Activated T-cell treated with anti-CD3 and anti-CD28 coated beads, Interleukin-2, amount 50 U/mL, for 4 hours (primary cell): ENCODE measurements at places on chromosomes 7 and 10.

DNA sequence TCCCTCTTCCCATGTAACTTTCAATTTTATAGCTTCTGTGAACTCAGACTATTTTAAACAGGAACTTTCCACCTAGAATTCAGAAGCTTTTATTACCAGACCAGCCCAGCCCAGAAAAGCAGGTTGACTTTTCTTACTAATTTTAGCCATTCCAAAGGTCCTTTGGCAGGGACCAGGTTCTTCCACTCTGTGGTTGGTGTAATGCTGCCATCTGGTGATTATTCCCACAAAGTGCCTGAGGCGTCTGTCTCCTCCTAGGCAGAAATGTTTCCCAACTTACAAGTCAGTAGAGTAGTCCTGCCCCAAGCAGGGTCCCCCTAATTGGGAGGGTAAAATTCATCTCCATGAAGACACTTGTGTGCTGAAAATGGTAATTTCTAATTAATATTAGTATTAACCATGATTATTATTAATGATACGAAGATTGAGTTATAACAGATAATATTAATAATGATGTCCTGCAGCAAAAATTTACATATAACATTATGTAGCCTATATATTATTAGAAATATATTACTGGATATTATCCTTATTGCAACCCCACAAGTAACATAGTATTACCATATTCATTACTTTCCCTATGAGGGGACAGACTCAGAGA is 53.0 kb upstream of the PPP1R17 start:
- DNase-seq = no peak

DNA sequence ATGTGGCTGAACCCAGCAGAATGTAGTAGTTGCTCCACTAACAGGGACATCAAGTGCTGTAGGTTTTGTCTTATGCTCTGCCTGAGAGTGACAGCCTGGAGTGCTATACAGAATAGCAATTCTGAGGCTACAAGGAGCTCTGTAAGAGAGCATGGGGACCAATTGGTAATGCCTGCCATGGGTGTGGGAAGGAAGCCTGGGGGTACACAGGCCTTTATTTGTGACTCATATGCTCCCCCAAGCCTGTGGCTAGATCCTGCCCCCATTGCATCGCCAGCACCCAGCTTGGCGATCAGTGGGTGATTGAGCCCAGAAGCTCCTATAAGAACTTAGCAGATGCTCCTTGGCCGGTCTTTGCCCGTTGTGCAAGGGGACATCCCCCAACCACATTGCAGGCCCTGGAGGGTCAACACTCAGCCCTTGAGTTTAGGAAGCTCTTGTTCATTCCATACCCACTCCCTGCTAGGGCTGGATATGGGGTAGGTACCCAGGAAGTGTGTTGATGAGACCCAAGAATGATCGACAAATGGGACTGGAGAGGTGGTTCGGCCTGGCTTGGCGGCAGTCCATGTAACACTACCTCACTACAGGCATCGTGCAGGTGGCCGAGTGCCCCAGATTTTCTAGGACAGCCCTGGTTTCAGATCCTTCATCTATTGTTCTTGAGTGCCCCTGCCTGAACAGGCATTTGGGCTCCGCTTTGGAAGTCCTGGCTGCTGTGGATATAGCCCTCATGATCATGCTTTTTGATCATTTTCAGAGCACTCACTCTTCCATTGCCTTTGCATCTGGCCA is 37.7 kb downstream of the ZMIZ1 start:
- no peak for DNase-seq

DNA sequence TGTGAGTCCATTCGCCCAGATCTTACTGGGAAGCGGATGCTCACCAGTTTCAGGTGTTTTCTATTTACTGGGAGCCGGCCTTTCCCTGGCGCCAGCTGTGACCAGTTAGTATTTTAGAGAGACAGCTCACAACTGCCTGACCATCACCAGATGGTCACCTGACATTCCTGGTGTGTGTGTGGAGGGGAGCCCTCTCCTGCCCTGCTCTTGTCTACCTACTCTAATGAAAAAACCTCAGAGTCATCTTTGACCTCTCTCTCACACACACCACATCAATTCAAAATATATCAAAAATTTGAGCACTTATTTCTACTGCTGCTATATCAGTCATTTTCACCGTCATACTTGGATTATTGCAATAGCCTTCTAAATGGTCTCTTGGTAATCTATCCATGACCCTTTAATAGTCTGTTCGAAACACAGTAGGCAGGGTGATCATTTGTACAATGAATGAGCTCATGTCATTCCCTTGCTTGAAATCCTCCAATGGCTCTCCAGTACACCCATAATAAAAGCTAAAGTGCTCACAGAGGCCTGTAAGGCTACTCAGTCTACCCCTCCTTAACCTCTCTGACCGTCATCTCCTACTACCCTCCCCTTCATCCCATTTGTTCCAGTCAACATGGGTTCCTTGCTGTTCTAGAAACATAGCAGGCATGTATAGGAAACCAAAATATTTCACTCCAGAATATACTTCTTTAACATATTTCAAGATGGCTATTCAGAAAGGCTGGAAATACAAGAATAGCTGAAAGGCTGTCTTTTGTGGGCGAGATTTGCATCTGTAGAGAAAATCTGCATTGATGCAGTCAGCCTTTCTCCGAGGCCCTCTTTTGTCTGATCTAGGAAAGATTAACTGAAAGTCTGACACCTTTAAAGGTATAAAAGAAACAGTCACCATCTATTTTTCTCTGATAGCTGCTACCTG is 17.5 kb upstream of the NT5C3A start:
- DNase-seq = no peak

GRCh38 chr7:95558864-95559263 is 37.5 kb downstream of the PDK4 start:
- no peak for DNase-seq

GRCh38 chr10:4770801-4771553 is 55.0 kb upstream of the AKR1E2 start:
- DNase-seq = no peak

DNA sequence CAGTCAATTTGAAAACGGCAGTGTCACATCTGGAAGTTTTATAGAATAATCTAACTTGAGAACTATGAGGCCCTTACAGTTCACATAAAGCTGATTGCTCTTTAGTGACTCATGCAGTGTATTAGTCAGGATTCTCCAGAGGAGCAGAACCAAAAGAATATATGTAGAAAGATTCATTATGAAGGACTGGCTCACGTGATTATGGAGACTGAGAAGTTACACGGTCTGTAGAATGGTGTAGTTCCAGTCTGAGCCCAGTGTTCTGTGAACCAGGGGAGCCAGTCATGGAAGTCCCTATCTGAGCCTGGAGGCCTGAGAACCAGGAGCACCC is 21.5 kb downstream of the RBM33 start:
- DNase-seq = no peak

DNA sequence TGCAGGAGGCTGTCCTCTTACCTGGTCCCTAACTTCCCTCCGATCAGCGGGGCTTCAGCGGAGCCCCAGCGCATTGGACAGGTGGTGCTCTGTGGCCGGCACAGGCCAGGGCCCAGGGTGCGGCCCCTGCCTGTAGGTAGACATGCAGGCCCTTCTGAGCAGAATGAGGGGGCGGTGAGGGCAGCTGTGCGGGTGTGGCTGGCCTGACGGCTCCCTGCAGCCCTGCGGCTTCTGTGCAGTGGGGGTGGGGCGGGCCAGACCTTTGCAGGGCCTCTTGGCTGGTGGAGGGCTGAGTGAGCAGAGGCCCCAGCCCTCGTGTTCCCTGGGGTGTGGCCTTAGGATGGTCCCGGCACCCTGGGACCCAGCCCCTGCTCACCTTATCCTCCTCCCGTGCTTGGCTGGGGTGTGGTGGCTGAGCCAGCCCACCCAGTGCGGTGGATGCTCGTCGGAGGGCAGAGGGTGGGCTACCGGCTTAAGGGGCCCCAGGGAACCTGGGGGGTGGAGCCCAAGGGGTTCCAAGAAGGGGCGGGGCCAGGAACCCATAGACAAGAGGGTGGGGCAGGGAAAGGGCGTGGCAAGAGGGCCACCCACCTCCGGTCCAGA is 175.2 kb upstream of the TNRC18 start:
- no peak for DNase-seq

DNA sequence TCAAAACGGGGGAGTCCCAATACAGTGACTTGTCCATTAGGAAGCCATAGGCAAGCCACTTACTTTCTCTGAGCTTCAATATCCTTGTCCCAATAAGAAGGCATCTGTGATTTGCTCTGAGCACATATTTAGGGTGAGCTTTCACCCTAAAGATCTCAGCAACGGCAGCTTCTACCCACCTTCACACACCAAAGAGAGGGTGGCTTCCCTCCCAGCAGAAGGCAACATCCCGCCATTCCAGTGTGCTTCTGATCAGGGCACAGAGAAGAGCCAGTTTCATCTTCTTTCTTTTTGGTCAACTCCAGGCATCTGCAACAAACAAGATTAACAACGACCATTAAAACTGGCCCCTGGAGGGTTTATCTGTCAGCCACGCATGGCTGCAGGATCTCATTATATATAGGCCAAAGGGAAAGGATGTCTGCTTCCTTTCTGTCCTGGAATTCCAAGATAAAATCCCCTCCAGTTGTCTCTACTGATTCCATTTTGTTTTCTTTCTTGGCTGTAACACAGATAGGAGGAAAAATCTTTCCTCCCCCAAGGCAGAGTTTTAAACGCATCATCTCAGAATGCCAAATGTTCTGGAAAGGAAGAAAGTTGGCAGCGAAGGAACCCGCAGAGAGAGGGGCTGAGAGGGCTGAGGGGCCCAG is 491 bp upstream of the SH2D4B start:
- no peak for DNase-seq

GRCh38 chr7:6725003-6725402 is 18.3 kb upstream of the ZNF12 start:
- DNase-seq = no peak

DNA sequence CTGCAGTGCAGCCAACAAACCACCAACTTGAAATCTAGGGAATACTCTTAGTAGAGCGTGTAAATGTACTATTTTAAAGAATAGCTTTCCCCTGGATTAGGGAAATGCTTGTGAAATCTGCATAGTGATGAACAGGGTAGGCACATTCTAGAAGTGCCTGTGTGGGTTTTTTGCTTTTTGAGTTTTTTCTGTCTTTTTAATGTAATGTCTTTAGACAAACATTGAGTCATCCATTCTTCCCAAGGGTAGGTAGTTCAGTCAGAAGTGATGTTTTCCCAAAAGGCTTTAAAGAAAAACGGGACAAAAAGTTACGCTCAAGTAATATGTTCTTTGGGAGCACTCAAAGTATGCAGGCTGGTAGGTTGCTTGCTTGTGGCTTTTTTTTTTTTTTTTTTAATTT is 130.0 kb downstream of the AUTS2 start:
- no peak for DNase-seq

- no peak for DNase-seq
Observed at GRCh38 chr7:151490456-151491105, 29.1 kb downstream of the RHEB start.

GRCh38 chr10:82908751-82909150 is 1033.8 kb downstream of the NRG3 start:
- DNase-seq = no peak

DNA sequence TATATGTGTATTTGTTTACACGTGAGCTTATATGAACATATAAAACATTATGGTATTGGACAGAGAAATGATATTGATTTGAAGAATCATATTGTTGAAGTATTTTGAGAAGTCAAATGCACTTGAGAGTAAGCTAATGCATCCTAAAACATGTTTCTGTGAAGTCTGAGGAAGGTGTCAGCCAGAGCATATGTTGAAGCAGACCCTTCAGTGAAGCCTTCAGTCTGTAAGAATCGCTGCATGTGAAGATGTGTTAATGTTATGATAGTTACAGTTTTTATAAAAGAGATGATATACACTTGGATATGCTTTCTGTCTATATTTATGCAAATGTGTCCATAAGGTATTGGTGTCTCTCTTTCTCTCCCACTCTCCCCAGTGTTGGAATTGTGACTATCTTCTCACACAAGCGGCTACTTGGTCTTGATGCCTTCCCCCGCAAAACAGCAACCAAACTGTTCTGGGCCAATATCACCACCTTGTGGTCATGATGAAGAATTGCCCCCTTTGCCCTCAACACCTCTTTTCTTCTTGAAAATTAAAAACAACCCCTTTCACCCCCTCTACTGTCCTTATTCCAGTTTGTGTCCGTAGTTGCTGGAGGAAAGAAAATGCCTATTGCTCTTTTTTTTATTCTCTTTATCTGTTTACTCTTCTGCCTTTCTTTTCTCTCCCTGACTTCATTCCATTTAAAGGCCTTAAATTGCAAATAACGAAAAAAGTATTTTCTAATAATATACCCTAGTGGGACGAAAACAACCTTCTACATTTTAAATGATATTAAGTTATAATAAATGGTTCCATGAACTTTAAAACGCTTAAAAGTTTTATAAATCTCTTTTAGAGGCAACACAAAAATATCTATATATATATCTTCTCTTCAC is 64.9 kb downstream of the IKZF1 start:
- no peak for DNase-seq

DNA sequence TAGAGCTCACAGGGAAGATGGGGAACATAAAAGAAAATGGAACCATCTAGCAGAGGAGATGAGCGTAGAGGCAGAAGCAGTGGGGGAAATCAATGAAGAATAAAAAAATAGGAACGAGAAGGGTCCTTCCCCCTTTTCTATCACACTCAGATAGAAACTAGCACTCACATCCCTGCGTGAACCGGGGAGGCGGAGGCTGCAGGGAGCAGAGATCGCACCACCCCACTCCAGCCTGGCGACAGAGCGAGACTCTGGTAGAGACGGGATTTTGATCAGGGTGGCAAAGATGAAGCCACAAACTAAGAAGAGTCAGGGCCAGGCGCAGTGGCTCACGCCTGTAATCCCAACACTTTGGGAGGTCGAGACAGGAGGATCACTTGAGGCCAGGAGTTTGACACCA is 64.7 kb upstream of the ECHDC3 start:
- no peak for DNase-seq

DNA sequence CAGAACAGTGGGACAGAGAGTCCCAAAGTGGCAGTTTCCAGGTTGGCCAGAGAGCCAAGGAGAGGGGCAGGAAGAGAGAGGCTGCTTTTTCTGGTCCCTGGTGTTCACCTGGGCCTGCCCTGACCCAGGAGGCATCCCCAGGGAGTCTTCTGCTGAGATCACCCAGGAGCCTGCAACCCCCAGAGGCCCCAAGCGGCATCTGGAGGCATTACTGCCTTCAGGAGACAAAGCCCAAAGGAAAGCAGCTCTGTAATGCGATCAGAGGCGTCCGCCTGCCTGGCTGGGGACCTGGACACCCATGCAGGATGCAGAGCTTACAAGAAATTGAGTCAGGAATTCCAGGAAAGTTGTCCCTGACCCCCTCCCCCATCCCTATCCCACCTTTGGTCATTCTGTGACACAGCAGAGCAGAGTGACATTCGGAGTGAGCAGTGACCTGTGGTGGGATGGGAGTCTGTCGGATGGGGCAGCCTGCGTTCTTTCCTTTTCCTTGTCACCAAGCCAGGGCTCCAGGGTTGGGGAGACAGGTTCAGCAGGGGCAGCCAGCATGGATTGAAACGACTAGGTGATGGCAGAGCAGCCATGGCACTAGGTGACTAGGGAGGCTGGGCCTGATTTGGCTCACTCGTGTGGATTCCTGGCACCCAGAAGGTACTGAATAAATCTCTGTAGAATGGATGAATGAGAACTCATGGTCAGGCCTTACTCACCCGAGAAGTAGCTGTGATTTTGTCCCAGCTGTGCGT is 10.4 kb downstream of the UNC5B start:
- DNase-seq = no peak

GRCh38 chr7:129540340-129540739 is 38.0 kb downstream of the SMKR1 start:
- DNase-seq = no peak

GRCh38 chr10:60803433-60803832 is 25.2 kb downstream of the CDK1 start:
- DNase-seq = no peak
